ENCODE measurements at places on chromosomes 1 and 21. TPM values are rescaled to one million over a fixed set of nuclear protein-coding genes. Genes with fewer than 3 reads are reported as not detected.

Gene DDR2
- 2.4 TPM for total RNA-seq

Gene DFFB
- total RNA-seq = 3.4 TPM

Gene DIO1
- not detected for total RNA-seq

Gene CFAP74
- total RNA-seq = 0.07 TPM

Gene REG4
- not detected for total RNA-seq

Gene AUNIP
- total RNA-seq = 4.8 TPM

Gene TINAGL1
- 88.2 TPM for total RNA-seq

Gene APP
- 2,176 TPM for total RNA-seq

Gene PTGFR
- total RNA-seq = not detected

All from nasal cavity respiratory epithelium epithelial cell of viscerocranial mucosa (primary cell).